ENCODE measurements at places on chromosomes 4 and X. TPM values are rescaled to one million over a fixed set of nuclear protein-coding genes. Genes with fewer than 3 reads are reported as not detected.

DNA sequence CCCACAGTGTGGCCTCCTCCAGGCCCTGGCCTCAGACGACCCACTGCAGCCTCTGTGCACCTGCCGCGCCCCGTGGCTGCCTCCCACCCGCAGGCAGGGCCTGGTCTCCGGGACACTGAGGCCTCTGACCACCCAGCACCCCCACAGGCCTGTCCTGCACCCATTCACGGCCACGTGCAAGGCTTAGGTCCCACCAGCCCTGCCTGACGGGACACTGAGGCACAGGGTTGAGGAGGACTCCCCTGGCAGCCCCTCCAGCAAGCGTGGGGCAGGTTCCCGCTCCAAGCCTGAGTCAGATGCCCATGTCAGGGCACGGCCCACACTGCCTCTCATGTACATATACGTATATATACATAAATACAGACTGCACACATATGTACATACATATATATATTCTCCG is 23.5 kb downstream of the NELFA start:
- DNase-seq: no peak

The CXCL3 gene
- 3.0 TPM for total RNA-seq

The COX7B2 gene
- total RNA-seq: not detected

The SPANXA2 gene
- not detected for total RNA-seq

The QDPR gene
- total RNA-seq: 13.8 TPM

DNA sequence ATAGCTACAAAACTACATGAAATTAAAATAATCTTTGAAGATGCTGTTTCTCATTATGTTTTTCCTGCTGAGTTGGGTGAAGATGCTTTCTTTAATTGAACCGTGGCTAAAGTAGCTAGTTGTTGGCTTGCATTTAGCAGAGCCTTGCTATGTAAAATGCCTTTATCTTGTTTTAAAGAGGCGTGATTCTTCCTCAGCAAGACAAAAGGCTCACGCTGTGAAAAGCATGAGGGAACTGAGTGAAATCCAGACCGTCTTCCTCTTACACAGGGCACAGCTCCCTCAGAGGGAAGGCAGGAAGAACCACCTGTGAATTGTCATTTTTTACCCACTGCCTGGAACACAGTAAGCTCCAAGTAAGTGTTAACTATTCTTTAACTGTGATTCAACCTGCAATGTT is 39.0 kb upstream of the ZNF518B start:
- DNase-seq: no peak

DNA sequence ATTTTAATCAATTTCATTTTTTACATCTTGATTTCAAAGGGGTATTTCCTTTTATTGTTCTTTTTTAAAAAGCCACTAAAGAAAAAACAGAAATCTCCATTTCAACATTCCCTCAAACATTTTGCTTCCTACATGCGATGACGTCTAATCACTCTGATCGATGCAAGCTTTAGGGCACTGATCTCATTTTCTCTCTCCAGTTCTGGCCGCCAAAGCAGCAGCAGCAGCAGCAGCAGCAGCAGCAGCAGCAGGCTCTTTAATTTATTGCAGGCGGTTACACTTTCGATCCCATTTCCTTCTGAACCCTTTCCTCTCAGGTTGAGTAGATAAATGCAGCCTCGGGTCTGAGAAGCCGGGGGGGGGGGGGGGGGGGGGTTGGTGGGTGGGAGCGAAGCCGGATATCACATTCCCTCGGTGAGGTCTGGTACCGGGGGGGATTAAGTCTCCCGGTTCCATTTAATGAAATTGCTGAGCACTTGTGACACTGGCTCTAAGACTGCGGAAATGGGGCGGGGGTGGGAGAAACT is 3.4 kb upstream of the PCDH7 start:
- peak; percentile 20 for DNase-seq

DNA sequence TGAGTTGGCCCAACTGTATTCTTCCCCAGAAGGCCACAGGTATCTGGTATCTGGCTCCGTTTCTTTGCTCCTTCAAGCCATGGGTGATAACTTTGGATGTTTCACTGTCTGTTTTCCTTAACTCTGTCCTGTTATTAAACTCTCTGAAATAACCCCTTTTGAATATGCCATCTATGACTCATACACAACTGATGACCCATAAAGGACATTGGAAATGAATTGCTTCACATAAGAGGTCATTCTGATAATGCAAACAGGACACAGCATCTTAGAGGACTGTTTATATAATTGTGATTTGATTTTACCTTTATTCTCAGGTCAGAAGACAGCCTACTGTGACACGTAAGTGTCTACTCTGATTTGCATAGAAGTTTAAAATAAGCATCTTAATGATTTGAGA is 227.7 kb downstream of the VEGFC start:
- DNase-seq: no peak

The CTSO gene
- 12.2 TPM for total RNA-seq

The COX7B gene
- total RNA-seq: 195 TPM

GRCh38 chr4:155885666-155886065 is 17.8 kb upstream of the TDO2 start:
- no peak for DNase-seq

The GPRASP2 gene
- 15.5 TPM for total RNA-seq

The UGT2B17 gene
- not detected for total RNA-seq

GRCh38 chr4:14792702-14793227 is 209.5 kb upstream of the CPEB2 start:
- DNase-seq: no peak

DNA sequence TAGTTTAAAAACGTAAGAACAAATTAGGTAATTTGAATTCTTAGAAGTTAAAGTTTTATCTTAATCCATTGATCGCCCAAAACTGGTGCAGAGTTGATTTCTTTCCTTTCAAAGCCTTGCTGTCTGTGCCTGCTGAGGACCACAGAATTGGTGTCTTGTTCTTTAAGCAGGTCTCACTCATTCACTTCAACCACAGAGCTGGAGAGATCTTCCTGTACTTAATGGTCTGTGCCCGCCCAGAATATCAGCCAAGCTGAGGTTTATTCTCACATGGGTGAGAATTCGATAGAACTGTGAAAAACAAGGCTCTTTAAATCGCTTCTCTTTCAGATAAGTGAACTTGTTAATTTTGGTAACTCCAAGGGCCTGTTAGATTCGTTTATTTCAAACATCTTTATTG is 31.6 kb downstream of the DCUN1D4 start:
- DNase-seq: no peak

- DNase-seq: no peak
Measured at GRCh38 chrX:129797251-129797906, 17.6 kb downstream of the SASH3 start.

- no peak for DNase-seq
Measured at GRCh38 chr4:100576570-100576969, 58.7 kb upstream of the EMCN start.

GRCh38 chr4:142211444-142211843 is 575.1 kb downstream of the IL15 start:
- DNase-seq: no peak

- DNase-seq: no peak
Measured at GRCh38 chr4:179607003-179607402, 2164.8 kb upstream of the AGA start.

GRCh38 chrX:108736509-108737479 is at the start of gene IRS4:
TSS of gene IRS4 (minus strand) at chrX:108736563.
- no peak for DNase-seq

- peak; percentile 47 for DNase-seq
Measured at GRCh38 chr4:156193800-156194199, 240.1 kb upstream of the CTSO start.
